ENCODE measurements at places on chromosomes 6 and 20. TPM values are rescaled to one million over a fixed set of nuclear protein-coding genes. Genes with fewer than 3 reads are reported as not detected.

DNA sequence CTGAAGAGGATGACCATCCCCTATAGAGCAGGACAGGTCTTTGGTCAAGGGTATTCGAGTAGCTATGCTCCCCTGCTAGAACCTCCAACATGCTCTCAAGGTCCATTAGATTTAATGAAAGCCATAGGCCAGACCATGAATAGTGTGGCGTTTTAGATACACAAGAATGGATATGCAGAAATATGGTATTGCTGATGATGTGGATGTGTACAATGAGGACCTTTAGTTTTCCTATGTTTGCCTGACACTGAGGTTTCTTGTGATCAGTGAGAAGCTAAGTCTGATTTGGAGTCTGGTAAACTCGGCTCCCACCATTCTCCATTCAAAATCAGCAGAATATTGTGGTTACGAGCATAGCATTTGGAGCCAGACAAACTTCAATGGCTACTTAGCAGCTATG is 125.6 kb downstream of the TSHZ2 start:
- no peak for DNase-seq
- H3K36me3 ChIP-seq: no peaks in the 10 kb centered on the region
- no peak overlapping the region for H3K4me3 ChIP-seq
- no peaks in the 10 kb centered on the region for H3K4me1 ChIP-seq
- no peak overlapping the region for H3K27ac ChIP-seq

DNA sequence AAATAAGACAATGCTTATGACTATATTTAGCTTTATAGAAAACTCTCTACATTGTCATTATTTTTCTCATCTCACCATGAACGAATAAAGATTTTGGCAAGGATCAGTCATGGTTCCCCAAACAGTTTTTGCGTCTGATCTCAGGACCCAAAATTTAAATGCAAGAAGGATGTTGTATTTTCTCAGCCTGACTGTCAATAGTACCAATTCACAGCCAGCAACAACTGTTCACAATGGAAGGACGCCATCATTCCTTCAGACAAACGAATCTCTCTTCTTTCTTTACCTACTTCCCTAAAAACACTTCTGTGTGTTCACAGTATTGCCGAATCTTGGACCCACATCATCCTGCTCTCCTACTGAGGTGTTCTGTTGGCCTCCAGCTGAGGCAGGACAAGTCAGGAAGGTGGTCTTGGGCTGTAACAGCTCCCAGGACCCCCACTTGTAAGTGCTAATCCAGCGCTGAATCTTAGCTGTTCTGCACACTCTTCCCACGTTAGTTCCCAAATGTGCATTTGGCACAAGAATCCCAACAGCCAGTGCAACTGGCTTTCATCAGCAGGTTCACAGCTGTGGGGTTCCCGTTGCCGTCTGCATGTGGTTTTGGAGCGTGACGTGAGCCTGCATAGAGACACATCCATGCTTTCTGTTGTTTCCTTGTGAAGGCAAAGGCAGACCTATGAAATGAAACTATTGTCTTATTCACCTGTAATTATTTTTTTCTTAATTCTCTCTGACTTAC is 600.0 kb downstream of the QKI start:
- H3K4me3 ChIP-seq: no peak overlapping the region
- H3K27me3 ChIP-seq: no peaks in the 10 kb centered on the region
- H3K4me1 ChIP-seq: no peaks in the 10 kb centered on the region
- no peaks in the 10 kb centered on the region for H3K36me3 ChIP-seq
- no peak overlapping the region for H3K27ac ChIP-seq
- DNase-seq: no peak

DNA sequence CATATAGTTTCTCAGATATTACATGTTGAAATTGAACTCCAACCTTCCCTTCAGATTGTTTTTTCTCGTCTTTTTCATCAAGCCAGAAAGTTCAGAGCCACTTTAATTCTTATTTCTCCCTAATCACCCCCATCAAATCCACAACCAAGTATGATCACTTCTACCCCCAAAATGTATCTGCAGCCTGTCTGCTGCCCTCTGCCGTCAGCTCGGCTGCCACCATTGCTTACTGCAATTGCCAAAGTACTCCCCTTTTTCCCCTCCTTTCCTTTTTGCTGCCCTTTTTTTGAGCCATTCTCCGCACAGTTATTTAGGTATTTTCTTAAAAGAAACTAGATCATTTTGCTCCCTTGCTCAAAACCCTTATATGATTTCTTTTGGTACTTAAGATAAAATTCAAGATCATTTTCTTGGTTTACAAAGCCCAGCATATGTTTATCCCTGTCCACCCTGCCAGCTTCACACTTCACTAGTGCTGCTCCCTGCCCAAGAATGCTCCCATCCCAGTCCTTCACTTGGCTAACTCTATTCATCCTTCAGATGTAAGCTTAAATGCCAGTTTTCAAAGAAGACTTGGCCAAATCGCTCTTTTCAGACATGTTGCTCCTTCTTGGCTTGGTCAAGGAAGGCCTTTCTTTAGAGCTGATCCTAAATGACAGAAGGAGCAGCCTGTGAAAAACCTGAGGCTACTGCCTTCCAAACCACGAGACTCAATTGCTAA is 63.7 kb downstream of the SH3BGRL2 start:
- DNase-seq: no peak
- no peaks in the 10 kb centered on the region for H3K27me3 ChIP-seq
- H3K36me3 ChIP-seq: peaks cover 16% of the 10 kb centered on the region

NKX2-4 gene
- polyA plus RNA-seq: not detected

DNA sequence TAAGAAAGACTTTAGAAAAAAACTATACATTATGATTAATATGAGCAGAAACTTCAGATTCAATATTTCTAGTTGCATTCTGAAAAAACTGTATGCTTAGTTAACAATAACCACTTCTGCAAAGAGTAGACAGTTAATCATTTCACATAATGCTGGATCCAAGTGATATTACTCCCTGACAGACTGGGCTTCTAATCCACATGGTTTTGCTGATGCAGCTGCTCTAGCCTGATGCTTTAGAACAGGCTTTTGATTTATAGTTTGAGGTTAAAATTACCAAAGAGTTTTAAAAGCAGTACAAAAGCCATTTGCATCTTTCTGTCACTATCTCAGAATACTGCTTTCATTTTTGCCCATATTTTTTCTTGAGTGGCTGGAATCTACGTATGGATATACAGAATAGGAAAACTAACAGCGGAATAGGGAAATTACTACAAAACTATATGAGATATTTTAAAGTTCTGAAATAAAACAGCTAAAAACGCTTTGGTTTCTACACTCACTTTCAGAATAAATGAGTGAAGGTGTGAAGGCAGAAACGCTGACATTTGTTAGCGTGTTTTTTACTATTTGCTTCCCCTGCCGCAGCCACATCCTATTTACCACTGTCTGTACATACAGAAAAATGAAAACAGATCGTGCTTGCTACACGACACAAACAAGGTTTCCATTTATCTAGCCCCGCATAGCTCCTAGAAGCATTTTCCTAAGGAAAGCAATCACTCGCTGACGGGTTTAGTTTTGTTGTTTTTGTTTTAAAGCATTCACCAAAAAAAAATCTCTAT is 61.7 kb downstream of the METTL24 start:
- H3K27ac ChIP-seq: no peak overlapping the region
- no peaks in the 10 kb centered on the region for H3K36me3 ChIP-seq
- no peak for DNase-seq
- H3K4me1 ChIP-seq: no peaks in the 10 kb centered on the region
- no peak overlapping the region for H3K4me3 ChIP-seq
- H3K27me3 ChIP-seq: no peaks in the 10 kb centered on the region

RAD21L1 gene
- polyA plus RNA-seq: not detected

DNA sequence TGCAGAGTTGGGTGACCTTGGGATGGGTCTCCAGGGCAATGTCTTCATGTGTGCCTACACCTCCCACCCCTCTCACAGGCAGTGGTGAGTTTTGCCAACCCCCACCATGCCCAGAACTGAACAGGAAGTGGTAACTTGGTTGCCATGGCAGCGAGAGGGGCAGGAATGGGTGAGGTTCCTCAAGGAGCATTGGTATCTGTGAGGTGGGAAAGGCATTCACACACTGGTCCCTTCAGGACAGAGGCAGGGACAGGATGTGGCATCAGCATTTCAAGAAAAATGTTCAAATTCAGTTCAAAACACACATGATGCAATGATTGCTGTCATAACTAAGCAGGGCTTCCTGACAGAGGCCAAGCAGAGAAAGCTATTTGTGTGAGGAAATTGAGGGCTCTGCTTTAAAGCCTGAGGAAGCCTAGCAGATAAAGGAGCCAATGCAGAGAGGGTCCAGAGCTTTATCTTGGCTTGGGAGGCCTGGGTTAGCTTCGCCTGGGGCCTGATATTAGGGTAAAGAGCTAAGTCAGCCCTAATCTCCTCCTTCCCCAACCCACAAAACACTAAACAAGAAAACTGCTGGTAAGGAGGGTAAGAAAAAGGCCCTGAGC is 551 bp downstream of the TREML2 start:
- DNase-seq: peak; percentile 24
